ENCODE measurements at places on chromosomes 7 and 10. TPM values are rescaled to one million over a fixed set of nuclear protein-coding genes. Genes with fewer than 3 reads are reported as not detected.

Gene OPN1SW
- not detected for total RNA-seq

DNA sequence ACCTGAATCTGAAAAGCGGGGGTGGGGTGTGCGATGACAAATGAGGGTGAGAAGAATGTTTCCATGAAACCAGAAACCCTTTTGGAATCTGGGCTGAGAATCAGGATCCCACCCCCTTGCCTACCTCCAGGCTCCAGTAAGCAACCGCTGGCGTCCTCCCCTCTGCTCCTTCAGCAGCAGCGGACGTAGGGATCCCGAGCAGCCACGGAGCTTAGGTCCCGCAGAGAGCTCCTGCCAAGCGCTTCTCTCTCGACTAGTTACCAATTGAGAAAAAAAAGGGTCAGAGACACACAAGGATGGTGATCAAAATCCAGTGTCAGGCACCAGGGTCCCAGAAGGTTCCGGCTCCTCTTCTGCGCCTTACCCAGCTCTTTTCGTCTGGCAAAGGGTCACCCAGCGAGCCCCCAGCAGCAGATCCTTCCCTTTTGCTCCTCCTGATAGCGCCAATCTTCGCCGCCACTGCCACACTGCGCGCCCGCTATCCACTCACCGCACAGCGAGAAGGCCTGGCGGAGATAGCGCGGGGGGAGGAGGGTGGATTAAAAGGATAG is 733.5 kb downstream of the ZWINT start:
- no peak for DNase-seq

Gene CYP3A5
- 0.75 TPM for total RNA-seq

GRCh38 chr7:48497521-48497920 is 326.3 kb downstream of the ABCA13 start:
- DNase-seq, result no peak

DNA sequence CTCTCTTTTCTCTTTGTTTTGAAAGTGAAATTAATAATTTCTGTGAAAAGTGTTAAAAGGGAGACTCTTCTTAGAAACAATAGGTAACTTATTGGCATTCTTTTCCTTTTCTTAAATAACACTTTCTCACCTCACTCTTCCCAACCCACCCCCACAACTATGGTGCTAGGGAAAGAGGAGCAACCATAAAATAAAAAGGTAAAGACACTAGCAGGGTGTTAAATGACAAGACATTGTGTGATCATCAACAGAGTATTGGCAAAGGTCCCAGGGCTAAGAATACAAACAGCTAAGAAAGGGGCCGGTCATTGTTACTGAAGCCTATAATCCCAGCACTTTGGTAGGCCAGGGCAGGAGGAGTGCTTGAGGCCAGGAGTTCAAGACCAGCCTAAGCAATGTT is 183.7 kb downstream of the NEBL start:
- no peak for DNase-seq

GRCh38 chr10:120656107-120656506 is 195.1 kb upstream of the WDR11 start:
- no peak for DNase-seq

GRCh38 chr7:19744075-19744474 is 29.3 kb downstream of the TMEM196 start:
- DNase-seq, result no peak

Gene CELF2
- total RNA-seq, result 11.0 TPM

GRCh38 chr7:77895905-77896304 is 97.3 kb downstream of the PHTF2 start:
- no peak for DNase-seq

DNA sequence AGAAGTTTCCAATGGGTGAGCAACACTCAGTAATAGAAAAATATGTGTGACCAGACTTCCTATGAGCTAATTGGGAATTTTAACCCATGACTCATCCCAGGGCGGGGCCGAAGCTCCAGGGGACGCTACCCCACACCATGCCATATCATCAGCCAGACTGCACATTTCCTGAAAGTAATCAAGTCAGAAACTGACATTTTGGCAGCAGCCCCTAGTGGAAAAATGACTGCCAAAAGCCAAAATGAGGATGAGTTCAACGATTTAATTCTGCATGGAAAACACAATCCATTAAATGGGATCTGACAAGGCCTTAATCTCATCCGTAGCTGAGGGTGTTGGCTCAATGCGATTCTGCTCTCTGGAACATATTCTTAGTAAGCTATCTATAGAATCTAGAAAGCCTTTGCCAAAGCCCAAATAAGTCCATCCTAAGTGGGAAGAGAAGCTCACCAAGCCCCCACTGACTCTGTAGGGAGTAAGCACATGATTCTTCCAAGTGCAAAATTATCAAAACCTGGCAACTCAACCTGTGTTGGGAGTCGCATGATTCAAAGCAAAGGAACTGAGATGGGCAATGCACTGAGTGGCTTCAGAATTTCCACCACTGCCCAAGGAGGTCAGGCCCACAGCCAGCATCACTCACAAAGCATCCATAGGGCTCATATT is 93.1 kb upstream of the PDE1C start:
- DNase-seq, result peak; percentile 85

Gene KIAA1217
- total RNA-seq, result 20.2 TPM

Gene PLA2G12B
- not detected for total RNA-seq

DNA sequence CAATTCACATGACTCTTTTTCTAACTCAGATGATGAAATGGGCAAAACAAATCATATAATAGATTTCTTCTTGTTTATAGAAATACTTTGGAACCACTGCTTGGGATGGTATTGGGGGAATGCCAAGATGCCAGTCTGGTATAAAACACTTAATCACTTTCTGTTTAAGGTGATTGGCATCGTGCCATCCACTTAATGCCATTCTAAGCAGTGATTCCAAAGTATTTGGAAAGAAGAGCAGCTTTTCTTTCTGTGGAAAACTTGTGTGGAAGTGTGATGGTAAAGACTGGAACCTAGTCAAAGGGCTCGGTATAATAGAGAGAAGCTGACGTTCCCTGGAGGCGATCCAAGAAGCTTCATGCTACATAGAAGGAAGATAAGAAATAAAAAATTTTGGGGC is 120.6 kb downstream of the TMEM26 start:
- no peak for DNase-seq

Gene VENTX
- not detected for total RNA-seq

DNA sequence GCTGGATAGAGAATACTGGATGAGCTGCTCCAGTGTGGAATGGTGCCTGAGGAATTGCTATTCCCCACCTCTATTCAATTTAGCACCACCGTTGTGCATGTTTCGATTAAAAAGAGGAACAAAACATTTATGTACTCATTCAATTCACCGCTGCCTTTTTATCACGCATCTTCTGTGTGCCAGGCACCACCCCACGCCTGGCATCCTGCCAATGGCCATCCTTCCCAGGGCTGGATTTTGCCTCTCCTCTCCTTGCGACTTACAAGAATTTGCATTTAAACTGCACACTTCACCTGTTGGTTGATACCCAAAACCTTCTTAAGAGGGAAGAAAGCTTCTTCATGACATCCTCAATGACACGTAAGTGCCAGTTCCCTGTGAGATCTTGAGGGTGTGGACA is 110.2 kb upstream of the DPP6 start:
- DNase-seq, result no peak

Gene PLXNA4
- not detected for total RNA-seq

Measured in epithelial cell of proximal tubule (primary cell).